Heart left ventricle (tissue), 16 donors: ENCODE measurements at places on chromosomes 3 and 15. TPM values are rescaled to one million over a fixed set of nuclear protein-coding genes. Genes with fewer than 3 reads are reported as not detected.

Gene AMT
- total RNA-seq, result 28.6 TPM

Gene LHFPL4
- 0.08 TPM for total RNA-seq

Gene TTLL13
- total RNA-seq, result not detected

Gene ARL14
- total RNA-seq, result not detected

Gene FRMD4B
- total RNA-seq, result 11.4 TPM

Gene USP13
- 287 TPM for total RNA-seq

Gene SAMMSON
- total RNA-seq, result not detected

Gene SPTBN5
- 2.9 TPM for total RNA-seq

Gene IL16
- total RNA-seq, result 2.9 TPM

Gene GCSAM
- total RNA-seq, result 0.27 TPM

Gene RYR3
- 0.10 TPM for total RNA-seq

Gene AEN
- total RNA-seq, result 11.5 TPM

Gene TMC3
- total RNA-seq, result not detected

Gene MST1R
- total RNA-seq, result 2.8 TPM

Gene GLDN
- 9.4 TPM for total RNA-seq

Gene KCNAB1
- 3.4 TPM for total RNA-seq

Gene ZNF860
- 0.14 TPM for total RNA-seq

Gene SCG5
- total RNA-seq, result 1.1 TPM

Gene PGBD4
- 1.4 TPM for total RNA-seq

Gene CNOT10
- total RNA-seq, result 13.4 TPM

Gene ADGRG7
- total RNA-seq, result not detected

Gene GUCA1C
- total RNA-seq, result 13.8 TPM

Gene LRRC28
- total RNA-seq, result 21.3 TPM

Gene TMEM207
- total RNA-seq, result not detected

Gene GPR87
- total RNA-seq, result not detected

Gene GRIP2
- 5.8 TPM for total RNA-seq

Gene SEMA5B
- total RNA-seq, result 2.2 TPM

Gene CD200R1
- 0.28 TPM for total RNA-seq

Gene CILP
- total RNA-seq, result 12.3 TPM

Gene SI
- not detected for total RNA-seq

Gene RAB6B
- total RNA-seq, result 57.2 TPM
